ENCODE measurements at places on chromosomes 5 and 9. TPM values are rescaled to one million over a fixed set of nuclear protein-coding genes. Genes with fewer than 3 reads are reported as not detected.

The ADAM19 gene
- polyA plus RNA-seq = 6.9 TPM

The SPATA6L gene
- 2.0 TPM for polyA plus RNA-seq

The PRDM9 gene
- polyA plus RNA-seq = not detected

The OR1N2 gene
- not detected for polyA plus RNA-seq

The PCDHA7 gene
- 0.95 TPM for polyA plus RNA-seq

The ARRDC1 gene
- polyA plus RNA-seq = 109 TPM

The BNC2 gene
- polyA plus RNA-seq = 19.3 TPM

The EMB gene
- polyA plus RNA-seq = 8.0 TPM

The CDKN2B gene
- polyA plus RNA-seq = 15.1 TPM

The POU4F3 gene
- polyA plus RNA-seq = not detected

The SLC4A9 gene
- 0.53 TPM for polyA plus RNA-seq

The LRRC19 gene
- polyA plus RNA-seq = 9.6 TPM

The LRRC70 gene
- polyA plus RNA-seq = 0.30 TPM

The BNIP1 gene
- polyA plus RNA-seq = 13.1 TPM

The FBXO4 gene
- 8.3 TPM for polyA plus RNA-seq

The CORO2A gene
- 11.7 TPM for polyA plus RNA-seq

The RNF183 gene
- 0.85 TPM for polyA plus RNA-seq

The NUTM2G gene
- polyA plus RNA-seq = 0.36 TPM

The IGIP gene
- 0.89 TPM for polyA plus RNA-seq

Measured in hepatocyte (in vitro differentiated cells).